ENCODE measurements at places on chromosomes 11 and 22.
A peak's percentile ranks its signal among the peaks of the same experiment; 100 is the strongest.

- peak; percentile 27 for DNase-seq
These were observed at the start of gene CASP1 for GRCh38 chr11:105034813-105035620. TSS of gene CASP1 (minus strand) at chr11:105035144. CDS start at chr11:105035113, 31 bp downstream.

DNA sequence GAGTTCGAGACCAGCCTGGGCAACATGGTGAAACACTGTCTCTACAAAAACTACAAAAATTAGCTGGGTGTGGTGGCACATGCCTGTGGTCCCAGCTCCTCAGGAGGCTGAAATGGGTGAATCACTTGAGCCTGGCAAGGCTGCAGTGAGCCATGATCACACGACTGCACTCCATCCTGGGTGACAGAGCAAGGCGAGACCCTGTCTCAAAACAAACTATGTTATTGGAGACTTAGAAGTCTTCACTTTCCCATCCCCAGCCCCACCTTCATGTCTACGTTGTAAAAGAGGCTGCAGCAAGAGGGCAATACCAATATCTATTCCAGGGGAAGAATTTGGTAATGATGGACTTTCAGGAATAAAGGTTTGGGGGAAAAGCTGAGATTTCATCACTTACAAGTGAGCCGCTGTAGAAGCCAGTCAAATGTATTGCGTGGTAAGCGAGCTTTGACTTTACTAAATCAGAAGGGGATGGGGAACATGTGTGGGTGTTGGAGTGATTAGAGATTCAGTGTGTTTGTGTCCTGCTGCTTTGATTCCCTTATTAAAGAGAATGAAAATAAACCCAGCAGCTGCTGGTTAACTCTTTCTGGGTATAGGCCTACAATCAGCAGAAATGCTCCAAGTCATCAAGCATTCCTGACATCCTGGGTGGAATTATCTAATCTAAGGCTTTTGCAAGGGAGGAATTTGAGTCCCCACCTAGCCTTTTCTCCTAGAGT, 53.7 kb downstream of the UBASH3B start:
- no peak for DNase-seq

GRCh38 chr11:7536100-7536499, 22.3 kb downstream of the PPFIBP2 start:
- DNase-seq: no peak

GRCh38 chr22:24134090-24134846, 47.0 kb upstream of the SUSD2 start:
- DNase-seq: peak; percentile 53

- DNase-seq: peak; percentile 15
These were observed 16.6 kb downstream of the OR8A1 start for GRCh38 chr11:124586238-124586860.

DNA sequence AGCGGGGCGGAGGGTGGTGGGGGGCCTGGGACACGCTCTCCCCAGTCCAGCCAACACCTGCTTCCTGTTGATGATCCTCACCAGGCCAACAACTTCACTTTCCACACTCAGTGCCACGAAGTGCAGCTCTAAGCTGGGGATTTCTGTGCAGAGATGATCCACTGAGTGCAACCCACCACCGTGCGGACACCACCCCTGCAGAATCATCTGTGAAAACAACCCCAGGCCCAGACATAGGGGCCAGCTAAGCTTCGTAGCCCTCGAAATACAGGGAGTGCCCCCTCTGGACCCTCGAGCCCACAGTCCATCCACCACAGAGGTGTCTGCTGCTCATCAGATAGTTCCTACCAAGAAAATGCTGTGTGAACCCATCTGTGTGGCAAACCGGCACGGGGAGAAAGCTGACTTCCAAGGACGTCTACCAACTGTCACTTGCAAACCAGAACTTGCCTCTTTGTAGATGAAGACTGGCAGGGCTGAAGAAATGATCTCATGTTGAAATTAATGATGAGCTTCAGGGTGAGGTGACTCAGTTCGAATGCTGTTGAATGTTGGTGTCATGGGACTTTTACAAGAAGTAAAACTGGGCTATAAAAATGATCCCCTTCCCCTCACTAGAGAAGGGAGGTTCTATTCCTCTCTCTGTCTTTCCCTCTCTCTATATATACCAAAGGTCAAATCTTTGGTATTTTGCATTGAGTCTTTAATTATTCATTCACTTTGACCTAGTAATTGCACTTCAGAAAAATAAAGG, 73.4 kb downstream of the MYEOV start:
- no peak for DNase-seq

GRCh38 chr11:18495271-18495670, 31.5 kb downstream of the TSG101 start:
- DNase-seq: no peak

- DNase-seq: no peak
These were observed 185.5 kb downstream of the LRRC4C start for GRCh38 chr11:41273908-41274307.

DNA sequence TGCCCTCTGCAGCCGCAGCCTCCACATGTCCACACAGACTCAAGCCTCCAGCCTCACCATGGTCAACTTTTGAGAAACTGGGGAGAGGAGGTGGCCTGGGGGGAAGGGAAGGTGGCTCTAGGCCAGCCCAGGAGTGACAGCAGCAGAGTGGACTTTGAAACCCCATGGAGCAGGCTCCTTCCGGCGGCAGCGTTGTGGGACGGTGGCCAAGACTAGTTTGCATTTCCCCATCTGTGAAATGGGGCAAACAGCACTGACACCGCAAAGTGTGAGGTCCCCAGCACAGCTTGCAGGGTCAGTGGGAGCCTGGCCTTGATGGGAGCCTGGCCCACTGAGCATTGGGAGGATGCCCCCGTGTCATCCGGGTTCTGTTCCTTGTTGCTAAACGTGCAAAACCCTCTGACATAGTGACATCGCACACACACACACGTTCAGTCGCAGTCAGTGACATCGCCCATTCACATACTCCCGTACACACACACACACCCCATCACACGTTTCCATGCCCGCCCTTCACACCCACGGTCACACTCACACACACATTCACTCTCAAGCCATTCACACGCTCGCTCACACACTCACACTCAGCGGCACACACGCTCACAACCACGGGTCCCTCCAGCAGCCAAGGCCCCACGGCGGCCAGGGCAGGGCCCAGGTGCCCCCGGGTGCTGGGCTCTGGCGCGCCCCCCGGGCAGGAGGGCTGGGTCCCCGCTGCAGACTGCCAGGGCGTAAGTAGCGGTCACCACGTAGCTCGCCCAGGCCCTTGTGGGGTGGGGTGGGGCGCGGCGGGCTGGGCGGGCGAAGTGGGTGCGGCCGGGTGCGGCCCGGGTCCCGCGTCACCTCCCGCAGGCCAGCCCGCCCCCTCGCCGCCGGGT, 585 bp downstream of the CYB5R3 start:
- DNase-seq: peak; percentile 46

GRCh38 chr11:120605469-120605868, 93.9 kb downstream of the GRIK4 start:
- no peak for DNase-seq

DNA sequence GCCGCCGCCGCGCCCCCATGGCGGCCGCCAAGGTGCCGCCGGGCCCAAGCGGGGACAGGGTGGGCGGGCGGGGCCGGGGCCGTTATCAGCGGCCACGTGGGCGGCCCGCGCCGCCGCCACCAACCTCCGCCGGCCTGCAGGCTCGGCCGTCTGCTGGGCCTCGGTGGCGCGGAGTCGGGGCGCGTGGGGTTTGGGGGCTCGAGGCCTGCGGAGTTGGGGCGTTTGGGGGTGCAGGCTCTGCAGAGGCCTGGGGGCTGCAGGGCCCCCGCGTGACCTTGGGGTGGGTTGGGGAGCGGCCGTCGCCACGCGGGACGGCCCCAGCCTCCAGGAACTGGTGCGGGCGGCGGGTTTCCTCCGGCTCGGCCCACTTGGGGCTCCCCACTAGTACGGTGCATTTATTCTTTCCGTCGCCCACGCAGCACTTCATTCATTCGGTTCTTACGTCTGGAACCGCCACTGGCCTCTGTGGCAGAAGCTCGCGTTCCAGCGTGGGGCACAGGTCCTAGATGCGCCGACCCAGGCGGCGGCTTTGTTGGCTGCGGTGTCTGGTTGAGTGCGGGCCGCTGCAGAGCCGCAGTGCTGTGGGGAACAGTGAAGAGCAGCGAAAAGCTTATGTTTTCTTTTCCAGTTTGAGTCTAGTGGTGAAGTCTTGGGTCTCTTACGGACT, 740 bp upstream of the TRMT2A start:
- peak; percentile 49 for DNase-seq

DNA sequence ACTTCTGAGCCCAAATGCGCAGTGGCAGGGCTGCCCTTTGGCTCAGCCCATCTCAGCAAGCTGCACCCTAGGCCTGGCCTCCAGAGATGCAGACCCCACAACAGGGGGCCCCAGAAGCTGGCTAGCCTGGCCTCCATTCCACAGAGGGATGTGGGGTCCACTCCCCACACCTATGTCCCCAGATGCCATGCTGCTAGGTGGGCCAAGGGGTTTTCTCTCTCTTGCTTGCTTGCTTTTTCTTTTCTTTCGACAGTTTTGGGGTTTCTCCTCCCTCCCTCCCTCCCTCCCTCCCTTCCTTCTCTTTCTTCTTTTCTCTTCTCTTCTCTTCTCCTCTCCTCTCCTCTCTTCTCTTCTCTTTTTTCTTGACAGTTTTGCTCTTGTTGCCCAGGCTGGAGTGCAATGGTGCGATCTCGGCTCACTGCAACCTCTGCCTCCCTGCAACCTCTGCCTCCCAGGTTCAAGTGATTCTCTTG, 9.6 kb downstream of the SCARF2 start:
- DNase-seq: no peak

GRCh38 chr22:19820880-19821522, 33.7 kb downstream of the GNB1L start:
- DNase-seq: no peak

DNA sequence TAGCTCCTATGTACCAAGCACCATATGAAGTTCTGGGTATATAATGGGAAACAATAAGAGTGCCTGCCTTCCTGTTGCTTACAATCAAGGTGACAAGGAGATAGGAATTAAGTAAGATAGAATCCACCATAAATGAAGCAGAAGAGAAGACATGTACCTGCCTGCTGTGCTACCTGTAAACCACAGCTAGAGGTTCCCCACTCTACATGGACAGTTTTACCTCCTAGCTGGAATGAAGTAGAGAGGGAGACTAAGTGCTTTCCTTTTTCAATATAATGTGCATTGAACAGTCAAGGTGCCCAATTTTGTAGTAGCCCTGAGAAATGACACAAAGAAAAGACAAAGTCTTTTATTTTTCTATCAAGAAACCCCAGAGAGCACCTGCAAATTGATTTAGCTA, 984.6 kb downstream of the DLG2 start:
- DNase-seq: no peak

DNA sequence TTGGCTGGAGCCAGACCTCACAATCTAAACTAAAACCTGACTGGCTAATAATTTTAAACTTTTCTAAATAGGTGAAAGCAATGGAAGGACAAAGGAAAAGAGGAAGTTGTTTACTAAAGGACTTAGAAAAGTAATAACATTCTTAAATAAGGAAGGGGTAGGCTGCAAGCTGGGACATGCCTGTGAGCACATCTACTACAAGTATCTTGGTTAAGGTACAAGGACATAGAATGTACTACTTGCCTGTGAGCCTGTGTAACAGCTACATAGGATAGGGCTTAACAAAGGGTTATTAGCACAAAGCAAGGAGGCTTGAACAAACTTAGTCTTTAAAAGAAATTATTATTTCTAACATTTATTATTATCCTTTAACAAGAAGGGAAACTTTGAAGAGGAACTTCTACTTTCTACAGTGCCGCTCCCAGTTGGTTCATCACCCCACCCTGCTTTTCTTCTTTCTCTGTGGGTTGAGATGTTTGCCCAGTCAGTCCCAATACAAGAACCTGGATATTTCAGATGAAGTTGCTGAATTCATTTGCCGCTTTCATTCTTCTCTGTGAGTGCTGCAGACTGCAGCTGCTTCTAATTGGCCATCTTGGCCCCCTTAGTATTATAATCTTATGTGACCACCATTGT, 87.5 kb downstream of the PRMT3 start:
- no peak for DNase-seq

- DNase-seq: no peak
These were observed 89.8 kb downstream of the DBX1 start for GRCh38 chr11:20070459-20070858.

DNA sequence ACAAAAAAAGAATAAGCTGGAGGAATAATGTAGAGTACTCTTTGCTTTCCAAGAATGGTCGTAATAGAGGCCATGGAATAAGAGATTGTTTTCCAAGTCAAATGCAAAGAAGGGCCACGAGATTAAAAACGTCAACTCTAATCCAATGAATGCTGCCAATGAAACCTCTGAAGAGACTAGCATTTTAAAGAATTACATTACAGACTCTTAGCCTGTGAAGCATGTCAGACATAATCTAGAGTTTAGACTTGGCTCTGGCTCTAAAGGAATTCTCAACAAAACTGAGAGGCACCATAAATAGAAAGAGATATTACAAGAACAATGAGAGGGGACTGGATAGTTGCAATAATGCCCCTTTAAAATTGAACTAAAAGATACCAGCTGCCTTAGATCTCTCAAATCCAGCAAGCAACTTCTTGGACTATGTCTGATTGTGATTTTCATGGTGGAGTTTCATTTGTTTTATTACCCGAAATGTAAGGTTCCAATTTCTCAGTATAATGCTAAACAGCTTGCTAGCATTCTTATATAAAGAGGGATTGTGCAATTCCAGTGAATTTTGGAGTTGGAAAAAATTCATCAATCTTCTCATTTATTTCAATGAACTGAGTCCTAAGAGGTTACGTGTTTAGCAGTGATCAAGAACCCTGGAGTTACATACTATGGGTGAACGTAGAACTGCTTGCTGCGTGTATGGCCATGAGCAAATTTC, 5.6 kb downstream of the ETS1 start:
- DNase-seq: no peak

DNA sequence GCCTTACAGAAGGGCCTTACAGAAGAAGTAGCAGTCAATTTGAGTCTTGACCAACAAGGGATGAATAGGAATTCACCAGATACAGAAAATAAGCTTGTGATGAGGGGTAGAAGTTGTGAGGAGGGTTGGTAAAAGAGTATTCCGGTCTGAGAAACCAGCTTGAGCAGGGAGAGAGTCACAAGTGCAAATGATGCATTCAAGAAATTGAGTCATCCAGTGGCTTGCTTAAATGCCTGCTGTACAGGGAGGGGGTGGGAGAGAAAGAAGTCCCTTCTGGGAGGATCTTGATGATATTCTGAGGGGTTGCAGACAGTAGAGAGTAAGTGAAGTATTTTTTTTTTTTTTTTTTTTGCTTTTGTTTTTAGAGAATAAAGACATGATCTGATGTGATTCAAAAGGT, 9.2 kb downstream of the CCKBR start:
- DNase-seq: no peak

GRCh38 chr22:38029370-38029769, 27.8 kb upstream of the PICK1 start:
- DNase-seq: no peak

DNA sequence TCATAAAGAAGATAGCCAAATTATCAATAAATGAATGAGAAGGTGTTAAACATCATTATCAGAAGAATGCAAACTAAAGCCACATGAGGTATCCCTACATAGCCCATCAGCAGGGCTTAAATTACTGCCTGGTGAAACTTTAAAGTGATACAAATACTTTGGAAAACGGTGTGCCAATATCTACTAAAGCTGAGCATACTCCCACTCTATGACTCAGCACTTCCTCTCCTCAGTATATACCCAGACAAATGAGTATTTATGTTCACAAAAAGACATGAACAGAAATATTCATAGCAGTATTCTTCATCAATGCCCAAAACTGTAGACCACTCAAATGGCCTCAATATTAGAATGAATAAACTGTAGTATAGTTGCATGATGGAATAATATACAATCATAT, 284.6 kb upstream of the ZC3H12C start:
- no peak for DNase-seq
